ENCODE measurements at places on chromosomes 2 and 18.

GRCh38 chr2:44097322-44097907 is 71.3 kb upstream of the PPM1B start:
- no peak for DNase-seq

- DNase-seq, result no peak
Measured at GRCh38 chr2:20093263-20094141, 42.1 kb upstream of the LAPTM4A start.

DNA sequence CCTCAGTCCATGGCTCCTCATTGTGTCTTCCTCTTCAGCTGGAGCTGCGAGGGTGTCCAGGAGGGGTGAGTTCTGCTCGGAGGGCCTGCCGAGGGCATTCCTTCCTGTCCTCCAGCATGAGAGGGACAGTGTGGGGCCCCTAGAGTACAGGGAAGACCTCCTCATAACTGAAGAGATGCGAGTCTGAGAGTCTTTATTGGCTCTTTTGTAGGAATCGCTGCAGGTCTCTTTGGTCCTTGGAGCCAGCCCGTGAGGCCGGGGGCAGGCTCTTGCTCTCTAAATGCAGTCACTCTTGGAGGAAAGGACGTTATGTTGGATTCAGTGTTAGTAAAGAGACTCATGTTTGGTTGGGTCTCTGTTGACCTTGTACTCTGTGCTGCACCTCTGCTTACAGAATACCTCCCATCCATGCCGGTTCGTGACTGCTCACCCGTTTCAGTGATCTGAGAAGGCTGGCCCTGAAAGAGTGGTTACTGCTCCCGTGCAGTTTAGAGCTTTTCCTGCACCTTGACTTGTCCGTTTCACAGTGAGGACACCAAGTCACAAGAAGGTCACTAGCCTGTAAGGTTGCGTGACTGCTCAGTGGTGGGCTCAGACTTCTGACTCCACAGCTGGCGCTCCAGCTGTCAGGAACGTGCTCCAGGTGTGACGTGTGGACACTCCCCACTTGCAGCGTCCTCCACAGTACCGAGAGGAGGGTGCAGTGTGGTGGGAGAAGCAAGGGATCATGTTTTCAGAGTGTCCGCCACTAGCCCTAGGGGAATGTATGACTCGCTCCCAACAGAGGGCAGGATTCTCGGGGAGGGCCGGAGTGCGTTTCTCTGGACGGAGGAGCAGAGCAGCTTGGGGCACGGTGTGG is 7.8 kb downstream of the ATG4B start:
- no peak for DNase-seq

GRCh38 chr2:208040199-208041171 is 15.2 kb upstream of the PLEKHM3 start:
- peak; percentile 74 for DNase-seq

DNA sequence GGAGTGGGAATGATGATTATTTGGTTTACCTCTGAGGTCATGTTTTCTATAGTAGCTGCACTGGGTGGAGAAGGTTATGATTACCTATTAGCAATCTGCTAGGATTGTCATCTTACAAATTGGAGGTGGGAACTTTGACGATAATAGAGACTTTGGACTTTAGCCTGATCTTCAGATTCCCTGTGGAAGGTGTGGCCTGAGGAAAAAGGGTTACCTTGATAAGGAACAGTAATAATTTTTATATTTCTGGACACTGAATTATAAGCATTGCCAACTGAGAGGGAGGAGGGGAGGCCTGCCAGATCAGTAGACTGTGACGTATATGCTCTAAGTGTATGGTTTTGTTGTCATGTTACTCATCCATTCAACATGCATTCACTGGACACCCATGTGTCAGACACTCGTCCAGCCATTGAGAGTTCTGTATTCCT is 183.4 kb upstream of the FOSL2 start:
- no peak for DNase-seq

DNA sequence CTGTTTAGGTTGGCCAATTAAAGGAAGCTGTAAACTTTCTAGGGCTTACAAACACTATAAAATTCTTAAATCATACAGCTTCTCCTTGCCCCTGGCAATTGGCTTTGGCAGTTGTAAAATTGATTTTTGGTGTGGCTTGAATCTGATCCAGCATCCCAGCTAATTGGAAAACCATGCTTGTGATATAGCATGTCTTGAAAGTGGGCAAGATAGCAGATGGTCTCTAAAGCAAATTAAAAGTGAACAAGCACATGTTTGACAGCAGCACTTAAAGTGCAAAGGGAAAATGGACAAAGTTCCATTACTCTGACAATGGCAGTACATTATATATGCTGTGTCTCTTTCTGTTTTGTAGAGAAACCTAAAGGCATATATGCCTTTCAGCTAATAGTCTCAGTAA is 302.9 kb upstream of the NXPH2 start:
- DNase-seq, result no peak

- DNase-seq, result no peak
Measured at GRCh38 chr2:239271882-239272281, 128.9 kb downstream of the HDAC4 start.

DNA sequence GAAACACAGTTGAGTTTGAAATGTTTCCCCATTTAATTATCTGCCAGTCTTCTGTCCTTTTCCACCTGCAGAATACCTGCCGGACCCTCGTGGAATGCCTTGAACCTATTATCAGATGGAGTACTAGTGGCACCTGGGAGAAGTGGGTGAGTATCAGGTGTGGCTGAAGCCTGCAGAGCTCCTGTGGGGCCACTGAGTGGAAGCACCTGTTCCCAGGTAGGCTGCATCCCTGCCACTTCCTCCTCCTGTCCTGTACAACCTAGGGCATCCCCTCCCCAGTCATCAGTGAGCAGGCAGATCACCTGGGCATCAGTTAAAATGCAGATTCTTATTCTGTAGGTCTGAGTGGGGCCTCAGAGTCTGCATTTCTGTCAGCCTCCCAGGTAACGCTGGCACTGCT is 80.8 kb upstream of the BZW1 start:
- DNase-seq, result no peak

DNA sequence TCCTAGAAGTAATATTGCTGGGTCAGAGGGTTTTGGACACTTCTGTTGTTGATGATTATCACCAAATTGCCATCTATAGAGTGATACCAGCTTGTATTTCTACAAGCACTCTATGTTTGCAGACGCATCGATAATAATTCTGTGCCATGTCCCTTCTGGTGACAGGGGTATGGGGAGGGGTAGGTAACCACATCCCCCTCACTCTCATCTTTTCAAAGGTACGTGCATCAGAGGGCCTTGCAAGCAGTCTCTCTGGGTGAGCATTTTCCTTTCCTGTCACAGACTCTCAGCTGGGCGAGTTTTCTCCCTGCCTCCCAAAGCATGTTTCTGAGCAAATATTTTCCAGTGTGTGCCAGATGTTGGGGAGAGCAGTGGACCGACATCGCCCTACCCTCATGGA is 98.0 kb downstream of the SMAD7 start:
- DNase-seq, result no peak

DNA sequence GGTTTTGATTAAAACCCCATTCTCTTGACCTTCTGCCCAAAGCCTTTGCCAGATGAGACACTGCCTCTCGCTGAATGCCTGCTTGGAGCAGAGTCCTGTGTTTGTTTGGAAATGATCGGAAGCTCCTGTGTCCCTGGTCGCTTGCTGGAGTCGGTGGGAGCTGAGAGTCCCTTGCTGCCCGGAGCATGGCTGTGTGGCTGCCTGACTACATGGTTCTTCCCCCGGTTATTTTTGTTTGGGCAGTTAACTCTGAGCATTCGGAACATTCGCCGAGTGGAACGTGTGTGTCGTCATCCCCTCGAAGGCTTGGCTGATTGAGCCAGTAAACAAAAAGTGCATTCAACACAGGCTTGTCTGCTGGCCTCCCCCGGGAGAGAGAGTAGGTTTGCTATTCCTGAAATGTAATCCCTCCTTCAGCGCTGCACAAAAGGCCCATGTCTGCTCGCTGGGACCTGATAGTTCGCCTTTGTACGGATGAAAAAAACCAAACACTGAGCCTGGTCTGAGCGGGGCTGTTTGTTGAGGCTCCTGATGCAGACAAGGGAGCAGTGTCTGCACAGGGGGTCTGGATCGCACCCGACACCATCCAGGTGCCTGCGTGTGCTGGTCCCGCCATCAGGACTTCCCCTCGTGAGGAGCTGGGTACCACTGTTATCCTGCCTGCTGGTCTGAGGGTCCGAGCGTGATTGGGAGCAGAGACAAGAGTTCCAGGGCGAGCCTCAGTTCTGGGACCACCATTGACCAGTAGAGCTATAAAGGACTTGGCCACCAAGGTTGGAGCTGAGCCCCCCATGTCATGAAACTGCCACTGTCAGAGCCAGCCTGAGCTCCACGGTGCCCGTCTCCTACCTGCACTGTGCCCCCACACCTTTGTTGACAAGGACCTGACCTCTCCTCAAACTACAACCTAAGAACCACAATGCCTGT is 83.8 kb downstream of the AGAP1 start:
- DNase-seq, result no peak

DNA sequence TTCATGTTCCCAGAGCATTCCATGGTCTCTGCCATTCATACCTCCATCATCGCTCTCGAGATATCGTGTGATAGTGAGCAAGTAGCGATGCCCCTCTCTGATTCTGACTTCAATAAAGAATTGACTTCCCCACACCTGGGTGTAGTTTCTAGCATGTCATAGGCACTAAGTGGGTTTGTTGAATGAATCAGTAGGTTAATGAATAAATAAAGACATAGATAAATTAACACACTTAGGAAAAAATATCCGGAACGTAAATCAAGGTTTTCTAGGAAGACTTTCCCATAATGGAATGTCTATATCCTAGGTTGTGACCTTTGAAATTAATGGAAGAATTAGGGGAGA is 159.1 kb downstream of the DOCK10 start:
- no peak for DNase-seq

GRCh38 chr2:42098571-42099437 is 51.0 kb downstream of the PKDCC start:
- DNase-seq, result no peak

- DNase-seq, result no peak
Measured at GRCh38 chr2:202429164-202429980, 53.2 kb downstream of the BMPR2 start.

GRCh38 chr2:77866661-77867060 is 344.5 kb upstream of the LRRTM4 start:
- DNase-seq, result no peak

GRCh38 chr18:9488538-9488937 is 13.2 kb downstream of the RALBP1 start:
- DNase-seq, result no peak

DNA sequence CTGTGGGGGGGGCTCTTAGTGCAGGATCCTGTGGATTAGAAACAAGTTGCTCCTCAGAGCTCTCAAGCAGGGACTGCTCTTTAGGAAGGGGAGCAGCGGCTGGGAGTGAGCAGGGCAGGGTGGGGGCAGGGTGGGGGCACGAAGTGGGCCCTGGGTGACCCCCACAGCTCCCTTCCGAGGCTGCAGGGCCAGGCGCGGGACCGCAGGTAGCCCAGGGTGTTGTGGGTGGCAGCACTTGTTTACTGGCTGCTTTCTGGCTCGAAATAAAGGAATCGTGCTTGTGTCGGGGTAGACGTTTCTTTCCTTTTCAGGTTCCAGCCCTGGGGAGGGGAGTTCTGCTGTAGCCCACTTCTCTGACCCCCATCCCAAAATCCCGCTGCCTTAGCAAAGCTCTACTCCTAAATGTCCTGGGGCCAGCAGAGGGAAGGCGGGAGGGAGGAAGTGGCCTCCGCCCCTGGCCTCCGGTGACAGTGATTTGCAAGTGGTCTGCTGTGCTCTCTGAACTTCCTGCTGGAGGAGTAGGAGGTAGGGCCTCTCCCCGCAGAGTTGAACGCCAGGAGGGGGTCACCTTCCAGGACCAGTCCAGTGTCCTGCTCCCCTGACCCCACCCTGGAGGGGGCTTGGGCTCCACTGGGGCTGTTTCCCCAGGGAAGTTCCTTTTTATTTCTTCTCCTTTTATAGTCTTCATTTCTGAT is 8.3 kb downstream of the NEU4 start:
- DNase-seq, result no peak

DNA sequence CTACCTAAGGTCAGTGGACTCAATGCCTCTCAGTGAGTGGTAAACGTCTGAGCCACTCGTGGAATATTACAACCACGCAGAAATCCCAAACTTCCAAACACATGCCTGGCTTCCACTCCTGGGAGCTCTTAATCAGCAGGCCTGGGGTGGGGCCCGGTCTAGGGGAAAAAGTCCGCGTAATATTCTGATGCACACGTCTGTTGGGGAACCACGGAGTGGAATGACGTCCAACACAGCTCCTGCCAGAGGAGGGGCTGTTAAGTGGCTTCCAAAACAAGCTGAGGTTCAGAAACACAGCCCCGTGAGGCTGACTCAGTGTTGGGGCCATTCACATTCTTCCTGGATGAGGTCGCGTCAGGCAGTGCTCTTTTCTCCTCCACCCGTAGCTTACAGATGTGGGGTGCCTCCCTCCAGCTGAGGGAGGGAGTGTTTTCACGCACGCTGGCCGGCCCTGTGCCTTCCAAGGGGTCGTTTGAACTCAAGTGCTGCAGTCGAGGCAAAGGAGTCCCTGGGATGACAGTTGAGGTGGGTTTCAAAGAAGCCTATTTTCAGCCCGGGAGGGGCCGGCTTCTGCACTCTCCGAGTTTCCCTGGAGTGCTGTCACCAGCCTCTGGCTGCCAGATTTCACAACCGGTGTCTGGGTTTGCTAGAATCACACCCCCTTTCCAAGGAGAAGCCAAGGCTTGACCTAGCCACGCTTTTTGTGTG is 73.1 kb downstream of the ACKR3 start:
- no peak for DNase-seq

DNA sequence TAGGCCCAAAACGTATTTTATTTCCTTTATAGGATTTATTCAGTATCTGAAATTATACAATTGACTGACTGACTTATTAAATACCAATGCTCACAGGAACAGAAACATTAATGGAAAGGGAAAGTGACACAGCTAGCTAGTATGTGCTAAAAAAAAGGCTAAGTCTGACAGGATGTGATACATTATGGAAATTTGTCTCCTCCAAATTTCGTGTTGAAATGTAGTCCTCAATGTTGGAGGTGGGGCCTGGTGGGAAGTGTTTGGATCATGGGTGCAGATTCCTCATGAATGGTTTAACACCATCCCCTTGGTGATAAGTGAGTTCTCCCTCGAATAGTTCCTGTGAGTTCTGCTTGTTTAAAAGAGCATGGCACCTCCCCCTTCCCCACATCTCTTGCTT is 70.6 kb upstream of the WDR75 start:
- DNase-seq, result no peak

- DNase-seq, result no peak
Measured at GRCh38 chr2:193382583-193382982, 1187.8 kb upstream of the TMEFF2 start.

GRCh38 chr2:43005975-43006833 is 213.8 kb upstream of the HAAO start:
- no peak for DNase-seq

DNA sequence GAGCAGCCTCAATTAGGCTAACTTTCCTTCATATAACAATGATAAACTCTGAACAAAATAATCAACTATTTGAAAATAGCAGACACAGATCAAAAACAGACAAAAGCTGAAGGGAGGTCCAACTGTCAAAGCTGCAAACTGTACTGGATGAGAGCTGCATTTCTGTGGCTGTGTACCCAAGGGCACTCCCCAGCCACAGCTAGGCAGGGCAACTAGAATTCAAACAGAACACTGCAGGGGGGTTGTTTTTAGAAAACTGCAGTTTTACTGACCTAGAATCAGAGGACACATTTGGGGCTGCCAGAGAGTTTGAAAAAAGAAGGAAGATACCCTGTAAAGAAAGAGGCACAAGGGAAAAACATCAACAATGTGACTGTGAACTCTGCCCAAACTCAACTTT is 56.8 kb downstream of the SMAD2 start:
- no peak for DNase-seq

Data from activated naive CD4-positive, alpha-beta T cell treated with anti-CD3 and anti-CD28 coated beads, Interleukin-2, amount 50 U/mL, for 16 hours (primary cell).